ENCODE measurements at places on chromosomes 4 and X. TPM values are rescaled to one million over a fixed set of nuclear protein-coding genes. Genes with fewer than 3 reads are reported as not detected.

NDUFC1 gene
- total RNA-seq: 39.7 TPM

TCEAL7 gene
- total RNA-seq: 37.0 TPM

CLIC2 gene
- 1.3 TPM for total RNA-seq

CTAG2 gene
- not detected for total RNA-seq

EFNB1 gene
- 24.6 TPM for total RNA-seq

GABRB1 gene
- total RNA-seq: 0.32 TPM

XK gene
- 0.86 TPM for total RNA-seq

DNA sequence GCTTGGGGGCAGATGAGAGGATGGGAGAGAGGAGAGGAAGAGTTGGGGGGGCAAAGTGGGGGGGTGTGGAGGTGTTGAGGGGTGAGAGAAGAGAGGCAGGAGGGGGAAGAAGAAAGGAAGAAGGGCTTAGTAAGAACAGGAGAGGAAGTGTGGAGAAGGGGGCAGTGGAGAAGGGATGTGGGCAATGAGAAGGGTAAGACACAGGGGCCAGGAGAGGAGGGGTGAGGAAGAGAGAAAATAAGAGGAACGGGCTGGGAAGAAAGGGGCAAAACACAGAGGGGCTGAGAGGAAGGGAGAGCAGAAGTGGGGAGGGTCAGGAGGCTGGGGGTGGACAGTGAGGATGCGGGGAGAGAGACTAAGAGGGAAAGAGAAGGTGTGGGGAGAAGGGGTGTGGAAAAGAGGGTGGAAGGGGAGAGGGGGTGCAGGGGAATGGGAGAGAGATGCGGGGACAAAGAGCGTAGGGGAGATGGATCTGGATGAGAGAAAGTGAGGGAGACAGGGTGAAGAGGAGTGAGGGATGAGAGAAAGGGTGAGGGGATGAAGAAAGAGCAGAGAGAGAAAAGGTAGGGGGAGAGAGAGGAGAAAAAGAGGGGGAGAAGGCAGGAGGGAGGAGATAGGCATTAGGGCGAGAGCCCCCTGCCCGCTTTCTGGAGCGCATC lies 12.9 kb downstream of the SH3KBP1 start:
- DNase-seq: no peak

DNA sequence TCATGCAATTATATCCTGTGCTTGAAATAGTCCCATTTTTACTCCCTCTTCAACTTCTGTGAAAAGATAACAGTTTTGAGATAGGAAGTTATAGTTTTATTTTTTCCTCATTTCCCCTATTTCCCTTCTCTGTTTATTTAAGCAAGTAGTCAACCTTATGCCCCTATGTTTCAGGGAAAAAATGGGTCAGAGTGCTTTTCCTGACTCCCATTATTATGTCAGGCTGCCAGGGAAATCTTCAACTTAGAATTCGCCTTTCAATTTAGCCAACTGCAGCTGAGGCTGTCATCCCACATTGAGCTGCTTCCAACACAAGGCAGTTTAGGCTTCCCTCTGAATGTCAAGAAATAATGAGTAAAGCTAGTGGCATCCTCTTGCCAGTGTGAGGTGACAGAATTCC lies 42.3 kb downstream of the NXT2 start:
- DNase-seq: no peak

DNA sequence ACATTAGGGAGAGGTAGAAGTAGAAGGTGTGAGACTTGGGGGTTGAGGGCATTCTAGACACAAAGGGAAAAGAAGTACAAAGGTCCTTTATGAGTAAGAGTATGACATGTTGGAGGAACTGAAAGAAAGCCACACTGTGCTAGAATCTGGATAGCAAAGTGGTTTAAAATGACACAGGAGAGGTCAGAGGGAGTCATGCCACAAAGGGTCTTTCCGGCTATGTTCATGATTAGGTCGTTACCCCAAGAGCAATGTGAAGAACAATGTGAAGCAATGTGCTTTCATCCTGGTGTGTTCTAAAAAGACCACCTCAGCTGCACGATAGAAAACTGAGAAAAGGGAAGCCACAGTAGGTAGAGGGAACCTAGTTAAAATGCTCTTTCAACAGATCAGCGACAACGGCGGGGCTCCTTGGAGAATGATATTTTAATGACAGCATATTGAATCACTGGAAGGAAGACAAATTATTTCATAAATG lies 29.2 kb downstream of the SMIM14 start:
- DNase-seq: no peak

GRCh38 chr4:153060196-153060595 lies 124.1 kb downstream of the FHDC1 start:
- DNase-seq: no peak

DNA sequence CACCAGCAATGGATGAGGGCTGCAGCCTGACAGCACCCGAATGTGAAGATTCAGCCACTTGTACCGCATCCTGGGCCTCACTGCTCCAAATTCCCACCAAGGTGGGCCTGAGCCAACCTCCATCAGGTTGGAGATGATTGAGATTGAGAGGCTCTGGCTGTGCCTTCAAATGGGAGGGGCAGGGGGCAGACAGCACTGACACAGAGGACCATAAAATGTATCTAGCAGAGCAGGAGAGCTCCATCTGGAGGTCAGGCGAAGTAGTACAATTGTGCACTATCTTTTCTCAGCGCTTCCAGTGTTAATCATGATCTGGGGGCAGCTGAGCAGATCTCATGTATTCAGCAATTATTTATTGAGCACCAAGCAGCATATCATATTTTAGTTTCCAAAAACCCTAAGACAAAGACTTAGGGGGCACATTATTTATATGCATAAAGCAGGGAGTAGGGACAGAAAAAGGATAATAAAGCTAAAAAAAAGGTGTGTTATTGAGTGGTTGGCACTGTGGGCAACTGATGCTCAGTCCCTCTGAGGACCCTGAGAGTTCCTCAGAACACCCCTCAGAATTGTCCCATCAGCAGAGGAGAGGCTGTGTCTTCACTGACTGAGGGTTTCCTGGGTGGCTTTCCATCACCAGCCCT lies 31.6 kb upstream of the C1QTNF7 start:
- DNase-seq: no peak

Data from fibroblast of villous mesenchyme (primary cell).